ENCODE measurements at places on chromosomes 3 and 15.

DNA sequence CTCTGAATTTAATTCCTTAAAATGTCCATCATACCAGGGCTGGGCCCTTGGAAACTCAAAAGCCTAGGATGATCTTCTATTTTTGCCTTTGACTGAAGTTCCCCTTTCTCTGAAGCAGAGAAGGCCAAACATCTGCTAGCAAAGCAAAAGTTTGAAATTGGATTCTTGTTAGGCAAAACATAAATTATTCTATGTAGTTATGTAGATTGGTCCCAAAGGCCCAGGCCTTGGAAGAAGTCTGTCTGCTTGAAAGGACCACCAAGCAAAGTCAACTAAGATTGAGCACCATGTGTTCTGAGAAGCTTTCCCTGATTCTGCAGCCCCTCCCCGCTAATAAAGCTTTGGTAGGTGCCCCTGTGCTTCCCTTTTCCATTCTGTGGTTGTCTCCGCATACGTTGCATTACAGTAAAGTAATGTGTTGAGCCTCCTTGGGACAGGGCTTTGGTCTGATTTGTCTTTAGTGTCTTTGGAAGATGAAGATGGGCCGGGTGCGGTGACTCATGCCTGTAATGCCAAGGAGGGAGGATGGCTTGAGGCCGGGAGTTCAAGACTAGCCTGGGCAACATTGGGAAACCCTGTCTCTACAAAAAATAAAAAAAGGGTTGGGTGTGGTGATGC, 56.4 kb downstream of the RPL39L start:
- DNase-seq, result no peak

- DNase-seq, result no peak
Measured at GRCh38 chr3:40118091-40118490, 191.4 kb upstream of the EIF1B start.

GRCh38 chr3:71524672-71525071, 58.9 kb downstream of the FOXP1 start:
- DNase-seq, result no peak

DNA sequence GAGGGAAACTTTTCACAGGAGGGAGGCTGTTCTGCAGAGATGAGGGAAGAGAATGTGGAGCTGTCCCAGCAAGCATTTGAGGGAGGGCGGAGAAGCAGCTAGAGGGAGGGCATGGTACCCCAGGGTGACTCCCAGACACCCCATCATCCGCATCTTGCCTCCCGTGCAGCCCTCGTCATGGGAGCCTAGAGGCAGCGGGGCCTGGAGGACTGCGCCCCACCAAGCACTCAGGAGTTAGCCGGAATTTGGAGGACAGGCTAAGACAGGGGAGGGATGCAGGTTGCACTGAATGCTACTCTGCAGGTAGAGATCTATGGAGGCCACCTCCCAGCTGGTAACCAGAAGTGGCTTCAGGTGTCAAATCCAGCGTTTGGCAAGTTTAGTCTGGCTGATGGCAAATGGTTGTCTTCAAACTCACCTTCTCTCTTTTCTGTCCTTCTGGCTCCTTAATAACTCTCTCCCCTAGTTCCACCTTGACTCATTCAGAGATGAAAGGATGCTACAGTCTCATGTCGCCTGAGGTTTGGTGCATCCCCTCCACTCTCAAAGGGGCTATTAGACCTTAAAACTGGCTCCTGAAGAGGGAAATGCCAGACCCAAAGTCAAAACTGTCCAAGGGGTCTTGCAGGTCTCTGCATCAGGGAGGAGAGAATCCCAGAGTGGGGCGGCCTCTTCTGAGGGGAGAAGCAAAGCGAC, 155.9 kb upstream of the TLE3 start:
- no peak for DNase-seq

Measured in NCI-H446 treated with DMSO at 0.1 percent for 48 hours (cell line).